Esophagus squamous epithelium (tissue), 5 donors: ENCODE measurements at places on chromosomes 13 and 19.

DNA sequence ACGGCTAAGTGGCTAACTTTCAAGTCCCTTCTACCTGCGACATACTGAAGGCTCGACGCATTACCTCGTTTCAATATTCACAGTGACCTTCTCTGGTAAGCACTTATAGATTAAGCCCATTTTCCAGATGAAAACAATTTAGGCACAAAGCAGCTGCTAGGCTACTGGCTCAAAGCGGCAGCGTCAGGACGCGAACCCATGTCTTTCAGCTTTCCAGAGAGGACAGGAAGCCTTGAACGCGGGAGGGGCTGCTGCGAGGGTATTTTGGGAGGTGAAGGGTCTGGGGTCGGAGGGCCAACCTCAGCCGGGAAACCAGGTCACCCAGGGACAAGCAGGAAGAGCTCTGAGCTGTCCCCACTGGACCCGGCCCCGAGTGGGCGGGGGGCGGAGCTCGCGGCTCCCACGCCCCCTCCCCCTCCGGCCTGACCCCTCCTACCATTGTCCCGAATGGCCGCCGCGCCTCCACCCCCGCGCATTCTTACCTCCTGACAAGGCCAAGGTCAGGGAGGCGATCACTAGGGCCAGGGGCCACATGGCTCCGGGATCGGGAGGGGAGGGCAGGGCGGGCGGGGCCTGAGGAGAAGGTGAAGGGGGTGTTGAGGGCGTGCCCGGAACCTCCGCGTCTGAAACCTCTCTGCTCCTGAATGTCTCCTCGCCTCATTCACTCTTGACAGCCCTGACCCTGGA, at the start of gene KLK13:
TSS of gene KLK13 (minus strand) at position 559 of the 687 bp plus-strand sequence. CDS start at position 534, 25 bp downstream.
- DNase-seq = no peak

DNA sequence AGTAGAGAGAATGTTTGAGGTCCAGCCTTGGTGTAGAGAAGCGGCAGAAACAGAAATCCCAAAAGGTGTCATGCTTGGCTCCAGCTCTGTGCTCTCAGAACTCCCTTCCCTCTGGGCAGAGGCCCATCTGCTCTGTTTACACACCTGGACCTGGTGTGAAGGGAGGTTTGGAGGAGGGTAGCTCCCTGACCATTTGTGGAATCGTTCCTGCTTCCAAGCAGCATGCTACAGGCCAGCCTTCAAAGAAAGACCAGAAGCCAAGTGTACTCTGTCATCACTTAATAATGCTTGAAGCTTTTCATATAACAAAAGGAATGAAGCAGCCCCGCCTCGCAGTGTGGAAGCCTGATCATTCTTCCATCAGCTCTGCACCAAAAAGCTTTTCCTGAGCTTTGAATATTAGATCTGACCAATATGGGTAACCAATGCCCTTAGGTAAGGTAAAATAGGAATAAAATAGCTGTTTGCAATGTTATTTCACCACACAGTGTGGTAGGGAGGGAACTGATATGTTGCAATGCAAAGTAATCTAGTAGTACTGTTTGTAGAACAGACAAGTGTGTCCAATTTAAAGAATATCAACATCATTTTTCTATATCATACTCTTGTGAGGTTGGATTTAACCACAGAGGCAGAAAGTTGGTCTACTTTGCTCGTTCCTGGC, 63.3 kb downstream of the ZIC5 start:
- DNase-seq = no peak

DNA sequence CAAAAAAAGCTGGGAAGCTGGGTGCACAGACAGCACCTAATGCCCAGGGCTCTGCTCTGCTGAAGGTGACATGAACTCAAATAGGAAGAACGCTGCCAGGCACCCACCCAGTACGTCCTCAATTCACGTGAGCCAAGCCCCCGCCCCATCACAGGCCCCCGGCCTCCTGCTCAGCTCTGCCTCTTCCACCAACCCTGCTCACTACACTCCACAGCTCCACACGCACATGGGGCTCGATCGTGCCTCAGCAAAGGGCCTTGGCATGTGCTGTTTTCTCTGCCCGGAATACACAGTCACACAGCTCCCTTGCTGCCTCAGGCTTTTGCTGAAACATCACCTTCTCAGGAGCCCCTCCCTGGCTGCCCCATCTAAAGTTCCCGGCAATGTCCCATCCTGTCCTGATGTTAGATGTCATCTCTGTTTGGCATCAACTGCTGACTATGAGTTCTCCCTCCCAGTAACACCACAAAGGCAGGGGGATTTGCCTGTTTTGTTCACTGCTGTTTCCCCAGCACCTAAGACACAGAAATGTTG, 2.3 kb downstream of the ATP13A1 start:
- no peak for DNase-seq

GRCh38 chr13:21594715-21595545, 9.0 kb downstream of the MICU2 start:
- DNase-seq = no peak
